Stimulated activated CD4-positive, alpha-beta T cell treated with anti-CD3 and anti-CD28 coated beads, Interleukin-4, amount 100 ng/mL, for 1 hour (primary cell): ENCODE measurements at places on chromosomes 16 and 17.

DNA sequence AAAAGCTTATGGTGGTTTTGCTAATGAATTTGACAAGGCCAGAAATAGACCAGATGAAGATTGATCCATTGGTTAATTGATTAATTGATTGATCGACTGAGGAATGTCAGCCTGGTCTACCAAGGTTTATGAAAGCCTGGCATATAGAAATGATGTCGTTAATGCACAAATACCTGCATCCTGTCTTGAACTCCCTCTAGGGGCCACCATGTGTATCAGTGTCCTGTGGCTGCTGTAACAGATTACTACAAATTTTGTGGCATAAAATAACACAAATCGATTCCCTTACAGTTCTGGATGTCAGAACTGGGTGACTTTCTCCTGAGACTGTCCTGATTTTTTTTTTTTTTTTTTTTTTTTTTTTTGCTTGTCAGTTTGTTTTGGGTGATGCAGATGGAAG, 553.2 kb downstream of the MAF start:
- DNase-seq: no peak

DNA sequence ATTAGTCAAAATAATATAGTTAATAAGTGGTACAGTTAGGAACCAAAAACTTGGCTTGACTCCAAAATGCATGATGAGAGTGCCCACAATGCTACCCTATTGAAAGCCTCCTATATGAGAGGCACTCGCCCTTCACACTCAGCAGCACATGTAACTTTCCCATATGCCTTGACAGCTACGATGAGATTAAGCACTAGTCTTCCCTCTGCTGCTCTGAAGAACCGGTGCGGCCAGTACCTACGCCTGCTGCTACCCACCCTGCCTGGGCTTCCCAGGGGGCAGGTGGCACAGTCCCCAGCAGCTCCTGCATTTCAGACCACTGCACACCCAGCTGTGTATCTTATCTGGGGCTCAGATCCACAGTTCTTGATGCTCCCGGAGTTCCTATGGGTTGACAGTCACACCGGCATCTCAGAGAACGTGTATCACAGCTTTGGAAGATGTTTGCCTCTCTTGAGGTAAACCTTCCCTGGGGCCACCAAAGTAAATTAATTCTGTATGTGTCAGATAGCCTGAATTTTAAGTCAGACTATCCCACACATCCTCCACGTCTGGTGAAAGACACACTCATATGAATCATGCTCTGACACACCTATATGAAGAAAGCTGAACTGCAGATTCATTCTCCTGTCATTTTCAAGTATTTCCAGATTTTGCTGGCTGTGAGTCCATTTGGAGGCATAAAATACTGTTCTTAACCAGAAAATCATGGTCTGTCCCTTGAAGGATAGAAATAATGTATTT, 77.8 kb downstream of the MYH10 start:
- no peak for DNase-seq

- no peak for DNase-seq
Measured at GRCh38 chr17:41406205-41406604, 8.8 kb upstream of the KRT31 start.

DNA sequence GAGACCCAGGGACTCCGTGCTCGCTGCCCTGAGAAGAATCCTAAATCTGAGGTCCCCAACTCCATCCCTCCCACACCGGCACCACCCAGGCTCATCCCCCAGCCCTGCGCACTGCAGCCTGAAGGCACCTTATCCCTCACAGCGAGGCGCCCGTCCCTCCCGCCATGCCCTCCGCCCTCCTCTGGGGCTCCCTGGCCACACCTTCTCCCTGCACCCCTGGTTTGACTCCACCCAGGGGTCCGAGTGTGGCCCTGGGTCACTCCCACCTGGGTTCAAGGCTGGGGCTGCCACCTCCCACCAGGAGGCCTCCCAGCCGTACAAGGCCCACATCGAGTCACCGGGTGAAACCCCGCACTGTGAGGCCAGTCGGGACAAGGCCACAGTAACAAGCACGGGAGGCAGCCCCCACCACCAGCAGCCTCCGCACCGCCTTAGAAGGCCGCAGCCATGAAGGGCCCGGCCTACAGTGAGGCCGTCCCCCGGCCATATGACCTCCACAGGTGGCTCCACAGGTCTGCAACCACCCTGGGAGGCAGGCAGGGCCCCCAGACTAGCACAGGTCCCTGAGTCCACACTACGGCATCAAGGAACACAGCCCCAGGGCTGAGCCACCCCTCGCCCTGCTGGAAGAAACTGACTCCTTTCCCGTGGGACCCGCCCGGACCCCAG, 8.3 kb downstream of the HAGH start:
- no peak for DNase-seq

DNA sequence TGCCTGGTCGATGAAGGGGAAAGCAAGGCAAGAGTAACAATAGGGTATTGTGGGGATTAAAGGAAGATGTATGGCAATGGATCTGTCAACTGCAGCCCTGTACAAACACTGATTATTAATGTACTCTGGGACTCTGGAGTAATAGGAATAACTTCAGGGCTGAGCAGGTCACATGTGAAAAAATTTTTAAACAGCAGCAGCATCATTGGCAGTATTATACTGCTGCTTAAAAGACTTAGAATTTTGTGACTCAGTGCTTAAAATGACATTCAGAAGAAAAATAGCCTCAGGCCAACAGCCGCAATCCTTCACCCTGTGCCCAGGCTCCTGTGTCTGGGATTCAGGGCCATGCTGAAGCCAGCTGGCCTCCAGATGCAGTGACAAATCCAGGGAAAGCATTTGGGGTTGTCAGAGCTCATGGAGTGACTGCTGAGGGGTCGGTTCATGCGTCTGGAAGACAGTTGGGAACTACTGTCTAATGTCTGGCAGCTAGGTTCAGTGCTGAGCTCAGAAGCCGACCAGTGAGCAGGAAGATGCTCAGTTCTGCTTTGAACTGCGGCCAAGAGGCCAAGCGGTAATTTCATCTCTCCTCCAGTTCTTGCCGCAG, 22.2 kb downstream of the TEX2 start:
- DNase-seq: no peak

DNA sequence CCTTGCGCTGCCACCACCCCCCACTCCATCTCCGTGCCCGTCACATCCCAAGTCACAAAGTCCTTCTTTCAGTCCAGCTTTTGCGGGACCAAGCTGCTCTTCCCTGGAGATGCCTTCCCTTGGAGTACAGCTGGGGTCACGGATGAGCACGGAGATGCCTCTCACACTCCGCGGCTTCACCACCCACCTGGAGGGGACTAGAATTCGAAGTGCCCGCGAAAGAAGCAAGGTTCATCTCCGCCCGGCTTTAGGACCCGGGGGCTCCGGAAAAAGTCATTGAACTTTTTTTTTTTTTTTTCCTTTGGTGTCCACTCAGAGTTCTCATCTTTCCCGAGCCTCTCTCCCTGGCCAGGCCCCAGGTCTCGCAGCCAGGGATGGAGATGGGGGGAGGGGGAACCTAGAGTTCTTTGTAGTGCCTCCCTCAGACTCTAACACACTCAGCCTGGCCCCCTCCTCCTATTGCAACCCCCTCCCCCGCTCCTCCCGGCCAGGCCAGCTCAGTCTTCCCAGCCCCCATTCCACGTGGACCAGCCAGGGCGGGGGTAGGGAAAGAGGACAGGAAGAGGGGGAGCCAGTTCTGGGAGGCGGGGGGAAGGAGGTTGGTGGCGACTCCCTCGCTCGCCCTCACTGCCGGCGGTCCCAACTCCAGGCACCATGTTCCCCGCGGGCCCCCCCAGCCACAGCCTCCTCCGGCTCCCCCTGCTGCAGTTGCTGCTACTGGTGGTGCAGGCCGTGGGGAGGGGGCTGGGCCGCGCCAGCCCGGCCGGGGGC, at the start of gene FKBP10:
TSS of gene FKBP10 (plus strand) at position 624 of the 771 bp plus-strand sequence. CDS start at position 655, 31 bp downstream.
- DNase-seq: peak; percentile 30

- no peak for DNase-seq
Measured at GRCh38 chr16:51939378-51939871, 607.5 kb downstream of the TOX3 start.

GRCh38 chr17:57086069-57086930, 1.3 kb downstream of the AKAP1 start:
- DNase-seq: peak; percentile 22

- DNase-seq: no peak
Measured at GRCh38 chr16:21088143-21088542, 62.5 kb downstream of the DNAH3 start.

- DNase-seq: no peak
Measured at GRCh38 chr17:48270899-48271298, 159.1 kb downstream of the SKAP1 start.

DNA sequence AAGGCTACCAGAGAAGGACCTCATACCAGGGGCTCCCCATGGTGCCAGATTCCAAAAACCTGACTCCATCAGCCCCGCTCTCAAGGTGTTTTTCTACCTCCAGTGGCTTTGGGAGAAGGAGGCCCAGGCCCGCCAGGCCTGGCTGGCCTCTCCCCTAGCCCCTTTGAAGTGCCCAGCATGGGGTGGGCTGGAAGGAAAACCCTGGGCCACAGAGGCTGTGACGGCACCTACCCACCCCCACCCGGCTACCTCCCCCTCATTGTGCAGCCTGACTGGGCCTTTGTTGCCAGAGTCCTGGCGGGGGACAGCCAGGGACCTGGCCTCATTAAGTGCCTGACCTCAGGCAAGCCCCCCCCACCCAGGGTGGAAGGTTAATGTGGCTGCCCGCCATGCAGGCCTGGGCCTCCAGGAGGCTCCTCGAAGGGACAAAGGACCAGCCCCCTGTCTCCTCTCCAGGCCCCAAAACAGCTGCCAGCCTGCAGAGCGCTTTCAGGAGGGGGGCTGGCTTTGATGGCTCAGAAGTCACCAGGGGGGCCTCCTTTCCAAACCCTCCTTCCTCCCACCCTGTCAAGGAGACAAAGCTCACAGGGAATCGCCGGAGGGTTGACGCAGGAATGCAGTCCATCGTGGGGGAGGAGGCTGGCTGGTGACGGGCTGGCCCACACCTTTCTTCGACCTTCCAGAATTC, 159.4 kb downstream of the ZNF423 start:
- no peak for DNase-seq

DNA sequence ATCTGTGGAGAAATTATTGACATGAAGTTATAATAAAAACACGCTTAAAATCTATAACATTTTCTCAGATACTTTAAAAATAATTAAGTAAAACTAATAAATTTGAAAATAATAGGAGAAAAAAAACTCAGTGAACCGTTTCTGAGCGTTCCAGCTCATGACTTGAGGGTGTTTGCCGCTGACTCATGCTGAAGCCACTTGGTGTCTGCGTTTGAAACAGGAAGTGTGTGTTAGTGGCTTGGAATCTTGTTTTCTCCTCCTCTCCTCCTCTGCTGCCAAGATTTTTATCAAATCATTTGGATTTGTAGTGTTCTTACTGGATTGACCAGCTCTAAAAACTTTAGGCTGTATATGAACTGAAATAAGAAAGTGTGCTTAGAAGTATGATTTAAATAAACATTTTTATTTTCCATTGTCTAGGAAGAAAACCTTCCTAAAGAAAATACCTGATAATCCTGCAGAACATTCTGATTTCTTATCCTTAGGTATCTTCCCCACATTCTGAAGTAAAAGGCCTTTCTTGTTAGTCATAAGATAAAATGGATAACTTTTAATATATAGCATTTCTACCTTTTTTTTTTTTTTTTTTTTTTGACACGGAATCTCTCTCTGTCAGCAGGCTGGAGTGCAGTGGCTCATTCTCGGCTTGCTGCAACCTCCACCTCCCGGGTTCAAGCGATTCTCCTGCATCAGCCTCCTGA, 30.8 kb downstream of the USP10 start:
- DNase-seq: no peak
